ENCODE measurements at places on chromosomes 4 and X.
A peak's percentile ranks its signal among the peaks of the same experiment; 100 is the strongest.

GRCh38 chr4:139709660-139710059 lies 44.0 kb downstream of the MGST2 start:
- DNase-seq, result no peak

DNA sequence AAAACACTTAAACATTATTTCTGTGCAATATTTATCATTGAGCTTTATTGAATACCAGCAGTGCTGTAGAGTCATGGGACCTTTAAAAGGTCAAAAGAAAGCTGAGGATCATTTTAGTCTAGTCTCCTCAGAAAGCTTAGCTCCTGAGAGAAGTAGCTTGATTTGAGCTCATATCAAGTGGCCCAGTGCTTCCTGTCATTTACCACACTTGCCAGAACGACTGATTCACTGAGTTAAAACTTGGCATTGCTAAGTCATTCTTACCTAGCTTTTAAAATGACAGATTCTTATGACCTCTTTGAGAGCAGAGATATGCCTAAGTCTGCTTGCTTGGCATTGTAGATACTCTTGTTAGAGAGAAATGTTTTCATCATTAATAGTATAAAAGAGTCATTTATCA lies 15.2 kb downstream of the SEPTIN11 start:
- DNase-seq, result no peak

GRCh38 chr4:26780539-26780938 lies 80.1 kb upstream of the STIM2 start:
- DNase-seq, result no peak

- no peak for DNase-seq
These were observed 39.0 kb downstream of the SHROOM2 start for GRCh38 chrX:9825129-9825790.

DNA sequence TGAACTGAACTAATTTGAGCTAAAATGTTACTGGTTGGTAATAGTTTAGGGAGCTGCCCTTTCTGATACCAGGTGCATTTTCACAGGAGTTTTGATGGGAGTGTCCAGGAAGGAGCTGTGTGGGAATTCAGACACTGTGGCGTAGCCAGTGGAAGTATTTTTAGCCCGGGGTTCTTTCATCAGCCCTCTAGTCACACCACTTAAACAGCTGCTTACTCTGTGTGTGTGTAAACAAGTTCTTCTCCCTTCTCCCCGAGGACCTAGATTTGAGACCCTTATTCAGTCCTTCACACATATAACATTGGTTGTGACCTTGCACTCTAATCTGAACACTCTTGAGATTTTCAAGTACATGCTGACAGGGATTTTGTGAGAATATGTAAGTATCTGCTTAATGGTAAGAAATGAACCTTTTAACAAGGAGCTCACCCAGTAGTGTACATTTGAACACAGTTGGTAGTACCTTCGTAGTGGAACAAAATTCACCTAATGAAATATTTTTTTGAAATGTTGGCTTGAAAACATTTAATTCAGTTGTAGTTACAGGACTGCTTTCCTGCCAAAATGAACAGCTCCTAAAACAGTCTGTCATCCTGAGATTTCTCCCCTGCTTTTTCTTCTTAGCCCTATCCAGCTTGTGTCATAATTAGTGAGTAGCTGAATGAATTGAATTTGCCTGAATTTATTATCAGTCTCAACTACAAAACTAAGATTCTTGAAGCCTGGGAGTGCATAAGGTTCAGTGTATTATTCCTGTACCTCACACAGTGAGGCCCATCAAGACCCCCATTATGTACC lies 61.8 kb downstream of the BMPR1B start:
- no peak for DNase-seq

DNA sequence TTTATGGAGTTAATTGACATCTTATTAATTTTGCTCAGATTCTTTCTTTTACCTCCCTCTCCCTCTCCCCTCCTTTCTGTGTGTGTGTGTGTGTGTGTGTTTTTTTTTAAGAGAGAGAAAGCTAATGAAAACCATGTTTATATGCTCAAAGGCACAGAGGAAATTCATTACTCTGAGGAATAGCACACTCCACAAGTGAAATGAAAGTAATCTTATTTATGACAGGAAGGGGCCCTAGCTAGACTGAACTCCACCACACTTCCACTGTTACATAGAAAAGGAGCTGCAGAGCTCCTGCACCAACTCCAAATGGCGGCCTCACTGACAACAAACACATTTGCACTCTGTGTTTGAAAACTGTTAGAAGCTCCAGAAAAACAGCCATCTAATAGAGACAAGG lies 150.6 kb downstream of the RASL11B start:
- DNase-seq, result peak; percentile 11

DNA sequence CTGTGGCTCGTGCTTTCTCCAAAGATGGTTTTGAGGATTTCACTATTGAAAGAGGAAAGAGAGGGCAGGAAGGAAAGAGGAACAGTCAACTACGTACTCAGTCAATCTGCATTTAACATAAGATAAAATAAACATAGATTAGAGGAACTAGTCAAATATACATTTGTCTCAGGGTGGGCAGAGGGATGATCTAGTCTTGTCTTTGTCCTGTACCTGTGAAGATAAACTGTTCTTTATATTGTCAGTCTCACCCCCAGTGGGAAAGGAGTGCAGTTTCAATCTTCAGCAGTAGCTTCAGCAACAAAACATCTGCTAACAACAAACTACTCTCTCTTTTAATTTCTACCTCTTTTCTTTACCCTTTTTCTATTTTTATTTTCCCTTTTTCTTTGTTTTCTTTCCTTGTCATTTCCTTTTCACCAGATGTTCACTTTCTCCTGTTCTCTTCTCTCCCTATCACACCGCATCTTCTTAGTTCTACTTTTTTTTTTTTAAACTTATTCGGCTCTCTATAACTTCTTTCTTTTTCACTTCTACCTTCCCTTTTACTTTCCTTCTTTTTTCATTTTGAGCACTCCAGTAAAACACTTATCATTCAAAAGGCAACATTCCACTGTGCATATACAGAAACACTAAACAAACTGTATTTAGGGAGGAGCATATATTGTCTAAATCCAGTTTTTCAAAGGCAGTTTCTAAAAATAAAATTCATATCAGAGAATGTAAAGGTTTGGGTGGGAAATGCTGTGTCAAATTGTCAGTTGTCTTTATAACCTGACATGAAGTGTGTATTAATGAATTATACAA lies 51.4 kb upstream of the GUCY1A1 start:
- no peak for DNase-seq

- DNase-seq, result no peak
These were observed 161.6 kb downstream of the NPNT start for GRCh38 chr4:106056914-106057313.

DNA sequence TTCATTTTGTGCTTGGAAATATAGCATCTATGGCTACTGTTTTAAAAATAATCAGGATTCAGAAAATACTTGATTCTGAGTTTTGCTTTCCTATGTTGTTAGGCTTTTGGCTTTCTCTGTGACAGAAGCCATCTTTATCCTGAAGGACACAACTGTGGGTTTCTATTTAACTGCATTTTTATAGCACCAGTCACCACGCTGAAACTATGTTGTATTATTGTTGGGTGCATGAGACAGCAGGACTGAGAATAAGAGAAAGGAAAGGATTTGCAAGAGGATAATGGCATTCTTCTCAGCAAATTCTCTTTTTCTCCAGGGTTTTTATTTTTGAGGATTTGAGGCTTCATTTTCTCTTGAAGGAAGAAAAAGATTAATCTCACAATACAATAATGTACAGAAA lies 10.1 kb upstream of the NEUROG2 start:
- DNase-seq, result no peak

DNA sequence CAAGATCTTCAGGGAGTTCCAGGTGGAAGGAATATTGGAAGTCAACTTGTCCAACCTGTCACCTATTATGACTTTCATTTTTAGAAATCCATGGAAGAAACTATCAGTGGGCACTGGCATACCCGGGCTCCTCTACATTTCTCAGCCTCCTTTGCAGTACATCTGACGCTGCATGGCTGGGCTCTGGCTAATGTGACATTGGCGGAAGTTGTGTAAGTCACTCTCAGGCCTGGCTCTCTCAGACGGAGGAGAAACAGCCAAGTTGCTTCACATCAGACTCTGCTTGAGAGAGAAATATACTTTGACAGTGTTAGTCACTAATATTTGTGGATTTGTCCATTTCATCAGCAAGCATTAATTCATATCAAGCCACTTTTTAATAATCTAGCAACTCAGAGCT lies 4.5 kb downstream of the DCHS2 start:
- DNase-seq, result no peak

- peak; percentile 71 for DNase-seq
These were observed 57.4 kb downstream of the TSC22D3 start for GRCh38 chrX:107718156-107718621.

- DNase-seq, result no peak
These were observed 4.0 kb downstream of the LONRF3 start for GRCh38 chrX:118978451-118978850.

DNA sequence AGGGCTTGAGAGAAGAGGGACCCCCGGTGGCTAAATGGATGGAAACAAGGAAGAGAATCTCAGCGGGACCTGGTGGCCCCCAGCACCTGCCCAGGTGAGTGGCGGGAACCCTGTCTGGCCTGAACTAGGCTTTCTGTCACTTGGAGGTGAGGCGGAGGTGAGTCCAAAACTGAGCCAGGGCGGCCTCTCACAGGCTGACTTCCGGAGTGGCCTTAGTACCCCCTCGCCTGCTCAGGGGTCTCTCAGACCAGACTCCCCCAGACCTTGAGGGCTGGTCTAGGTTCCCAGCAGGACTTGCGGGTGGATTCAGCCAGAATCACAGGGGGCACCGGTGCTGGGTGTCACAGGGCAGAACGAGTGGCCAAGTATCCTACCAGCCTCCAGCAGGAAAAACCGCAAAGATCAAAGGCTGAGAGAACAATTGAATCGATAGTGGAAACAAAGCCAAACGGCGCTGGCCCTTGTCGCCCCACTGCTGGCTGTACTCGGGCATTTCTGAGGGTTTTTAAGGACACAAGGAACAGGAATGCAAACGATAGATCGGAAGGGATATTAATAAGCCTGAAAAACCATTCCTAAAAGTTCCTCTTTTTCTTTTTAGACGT lies 67.8 kb downstream of the WFS1 start:
- peak; percentile 41 for DNase-seq

DNA sequence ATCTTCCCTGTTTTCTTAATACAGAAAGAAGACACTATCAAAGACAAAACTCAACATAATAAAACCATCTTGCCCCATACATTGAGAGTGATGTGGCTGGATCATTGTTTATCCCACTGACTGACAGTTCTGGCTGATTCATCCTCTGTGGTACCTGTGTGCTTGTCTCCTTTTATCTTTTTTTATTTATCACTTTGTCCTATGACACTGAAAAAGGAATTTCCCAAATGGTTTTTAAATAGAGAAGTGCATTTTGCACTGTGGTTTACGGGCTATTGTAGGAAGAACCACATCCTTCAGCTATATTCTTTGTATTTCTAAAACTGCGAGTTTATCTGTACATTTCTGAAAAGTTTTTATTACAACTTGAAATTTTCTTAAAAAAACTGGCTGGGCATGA lies 15.0 kb downstream of the TTC29 start:
- DNase-seq, result no peak

DNA sequence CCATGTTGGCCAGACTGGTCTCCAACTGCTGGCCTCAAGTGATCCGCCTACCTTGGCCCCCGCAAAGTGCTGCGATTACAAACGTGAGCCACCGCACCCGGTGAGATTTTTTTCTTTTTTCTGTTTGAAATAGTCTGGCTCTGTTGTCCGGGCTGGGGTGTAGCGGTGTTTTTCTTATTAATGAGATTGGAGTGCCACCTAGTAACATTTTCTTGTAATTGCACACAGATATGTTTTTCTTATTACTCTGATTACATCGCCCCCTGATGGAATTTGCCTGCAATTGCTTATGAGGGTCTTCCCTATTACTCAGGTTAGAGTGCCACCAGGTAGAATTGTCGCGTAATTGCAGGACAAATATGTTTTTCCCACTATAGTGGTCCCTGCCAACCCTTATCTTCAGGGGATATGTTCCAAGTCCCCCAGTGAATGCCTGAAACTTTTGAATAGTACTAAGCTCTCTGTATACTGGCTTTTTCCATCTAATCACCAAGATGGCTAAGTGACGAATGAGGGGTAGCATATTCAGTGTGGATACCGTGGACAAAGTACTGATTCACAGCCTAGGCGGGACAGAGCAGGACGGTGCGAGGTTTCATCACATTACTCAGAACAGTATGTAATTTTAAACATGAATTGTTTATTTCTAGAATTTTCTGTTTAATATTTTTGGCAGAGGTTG lies 8.6 kb upstream of the PDHA1 start:
- DNase-seq, result no peak

DNA sequence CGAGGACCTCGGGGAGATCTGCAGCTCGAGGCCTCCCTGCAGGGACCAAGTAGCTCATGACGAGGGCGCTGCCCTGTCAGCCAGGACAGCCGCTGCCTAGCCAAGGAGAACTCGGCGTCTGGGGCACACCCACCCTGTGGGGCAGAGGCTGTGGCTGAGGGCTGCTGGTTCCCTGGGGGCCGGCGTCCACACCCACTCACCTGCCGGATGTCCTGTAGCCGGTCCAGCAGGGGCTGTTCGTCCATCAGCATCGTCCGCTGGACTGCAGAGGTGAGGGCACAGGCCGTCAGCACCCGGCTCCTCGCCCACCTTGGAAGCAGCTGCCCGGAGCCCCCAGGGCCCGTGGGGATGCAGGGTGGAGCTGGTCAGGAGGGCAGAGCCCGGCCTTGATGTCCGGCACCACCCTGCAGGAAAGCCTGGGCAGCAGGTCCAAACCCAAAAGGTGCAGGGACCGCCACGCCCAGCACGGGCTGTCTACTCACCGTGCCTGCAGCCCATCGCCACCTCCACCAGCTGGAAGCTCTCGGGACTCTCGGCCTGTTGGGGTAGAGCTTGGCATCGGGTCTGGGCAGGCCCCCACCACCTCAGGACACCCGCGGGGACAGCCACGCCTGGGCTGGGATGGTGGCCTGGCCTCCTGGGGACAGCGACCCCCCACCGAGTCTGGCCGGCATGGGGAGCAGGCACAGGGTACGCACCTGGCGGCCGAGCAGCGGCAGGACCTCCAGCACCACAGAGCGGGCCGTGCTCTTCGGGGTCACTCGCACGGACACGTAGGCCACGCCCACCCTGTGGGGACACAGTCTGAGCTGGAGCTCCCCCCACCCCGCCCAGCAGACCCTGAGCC lies 6.9 kb downstream of the DGKQ start:
- peak; percentile 7 for DNase-seq

DNA sequence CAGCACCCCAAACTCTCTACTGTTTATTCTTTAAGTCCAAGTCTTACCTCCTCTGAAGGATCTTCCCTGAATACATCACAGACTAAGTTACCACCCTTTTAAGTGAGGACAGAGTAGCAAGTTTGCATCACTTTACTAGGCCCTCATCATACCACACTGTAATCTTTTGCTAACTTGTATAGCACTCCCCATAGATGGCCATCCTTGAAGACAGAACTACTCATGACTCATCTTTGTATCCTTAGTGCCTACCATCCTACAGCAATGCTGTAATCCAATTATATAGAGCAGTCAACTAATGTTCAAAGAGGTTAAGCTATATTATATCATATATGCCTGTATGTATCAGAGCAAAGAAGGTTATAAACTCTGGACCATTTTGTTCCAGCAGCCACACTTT lies 101.4 kb downstream of the ADAMTS3 start:
- DNase-seq, result no peak
